Endothelial cell of umbilical vein (primary cell): ENCODE measurements at places on chromosomes 2 and 18. TPM values are rescaled to one million over a fixed set of nuclear protein-coding genes. Genes with fewer than 3 reads are reported as not detected.

The UCN gene
- 1.2 and 1.6 TPM in 2 replicates for polyA plus RNA-seq

The CREG2 gene
- polyA plus RNA-seq = 0.48 and 0.67 TPM in 2 replicates

The RAPH1 gene
- 3.6 and 5.1 TPM in 2 replicates for polyA plus RNA-seq

The PDCD1 gene
- polyA plus RNA-seq = not detected in 2 replicates
